ENCODE measurements at places on chromosomes 1 and 21.

- DNase-seq = no peak
These were observed 206.3 kb downstream of the HS2ST1 start for GRCh38 chr1:87120779-87121178.

DNA sequence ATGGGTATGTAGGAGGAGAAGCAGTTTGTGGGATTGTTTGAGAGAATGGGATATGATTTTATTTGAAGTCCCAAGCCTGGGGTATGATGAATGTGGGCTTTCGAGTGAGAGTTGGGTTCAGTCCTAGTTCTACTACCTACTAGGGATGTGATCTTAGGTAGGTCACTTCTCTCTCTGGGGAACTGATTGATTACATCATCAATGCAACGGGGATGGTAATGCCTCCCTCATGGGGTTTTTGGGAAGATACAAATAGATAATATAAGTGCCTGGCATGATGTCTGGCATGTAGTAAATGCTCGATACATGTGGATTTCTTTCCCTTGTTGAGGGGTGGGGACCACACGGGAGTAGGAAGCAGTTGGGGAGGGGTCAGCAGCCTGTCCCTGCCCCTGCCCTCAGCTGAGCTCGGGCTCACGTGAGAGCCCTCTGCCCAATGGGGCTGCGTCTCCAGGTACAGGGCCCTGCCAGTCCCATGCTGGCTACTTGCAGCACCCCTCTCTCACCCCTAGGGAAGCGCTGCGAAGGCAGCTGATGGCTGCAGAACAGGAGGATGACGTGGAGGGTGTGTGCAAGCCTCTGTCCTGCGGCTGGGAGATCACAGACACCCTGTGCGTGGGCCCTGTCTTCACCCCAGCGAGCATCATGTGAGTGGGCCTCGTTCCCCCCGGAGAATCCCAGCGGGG lies 38.7 kb downstream of the AZIN2 start:
- no peak for DNase-seq

- DNase-seq = no peak
These were observed 51.1 kb downstream of the SKI start for GRCh38 chr1:2279210-2279639.

DNA sequence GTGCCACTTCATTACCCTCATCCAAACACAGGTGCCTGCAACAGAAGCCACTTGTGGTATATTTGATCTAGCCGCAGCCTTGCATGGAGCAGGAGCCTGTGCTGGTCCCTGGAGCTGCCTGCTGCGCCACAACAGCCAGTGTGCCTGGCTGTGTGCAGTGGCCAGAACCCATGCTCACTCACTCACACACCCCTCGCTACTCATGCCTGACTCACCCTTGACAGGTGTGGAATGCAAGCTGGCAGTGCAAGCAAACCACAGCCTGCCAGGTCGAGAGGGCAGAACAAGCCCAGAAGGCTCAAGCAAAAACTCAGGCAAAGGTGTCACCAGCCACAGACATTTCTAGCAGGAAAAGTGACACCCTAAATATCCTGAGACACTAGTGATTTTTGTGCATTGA lies 1510.9 kb downstream of the KCNT2 start:
- DNase-seq = no peak

GRCh38 chr1:173554541-173555250 lies 48.2 kb downstream of the SLC9C2 start:
- no peak for DNase-seq

DNA sequence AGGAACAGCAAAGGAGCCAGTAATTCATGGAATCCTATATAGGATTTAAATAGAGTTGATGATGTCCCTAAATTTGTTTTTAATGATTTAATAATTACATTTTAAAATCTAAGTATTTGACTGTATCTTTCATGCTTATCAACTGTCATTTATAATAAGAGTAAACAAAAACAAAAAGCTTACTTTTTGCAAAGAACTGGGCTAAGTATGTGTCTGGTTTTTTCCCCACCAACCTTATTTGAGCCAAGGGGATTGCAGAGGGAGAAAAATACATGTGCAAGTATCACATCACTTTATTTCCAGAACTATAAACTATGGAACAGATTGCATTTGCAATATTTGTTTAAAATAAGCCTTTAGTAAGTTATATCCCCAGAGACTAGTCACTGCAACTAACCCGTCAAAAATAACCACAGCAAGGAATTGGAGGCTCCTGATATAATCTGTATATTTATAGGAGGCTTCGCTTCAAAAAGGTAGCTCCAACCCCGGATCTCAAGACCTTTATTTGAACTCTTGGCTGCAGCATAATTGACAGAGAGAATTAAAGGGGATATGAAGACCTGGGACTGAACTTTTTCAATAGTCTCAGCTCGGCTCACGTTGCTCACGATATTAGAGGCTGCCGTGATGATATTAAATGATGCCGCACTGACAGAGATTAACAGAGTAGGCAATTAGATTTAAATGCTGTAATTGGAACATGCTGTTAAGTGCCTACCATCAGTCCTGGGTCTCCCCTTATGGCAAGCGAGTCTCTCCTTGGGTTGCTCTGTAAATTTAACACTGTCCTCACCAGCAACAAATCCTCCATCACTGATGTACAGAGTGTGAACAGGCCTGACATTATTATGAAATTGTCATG lies 329.1 kb upstream of the NFIA start:
- DNase-seq = no peak

DNA sequence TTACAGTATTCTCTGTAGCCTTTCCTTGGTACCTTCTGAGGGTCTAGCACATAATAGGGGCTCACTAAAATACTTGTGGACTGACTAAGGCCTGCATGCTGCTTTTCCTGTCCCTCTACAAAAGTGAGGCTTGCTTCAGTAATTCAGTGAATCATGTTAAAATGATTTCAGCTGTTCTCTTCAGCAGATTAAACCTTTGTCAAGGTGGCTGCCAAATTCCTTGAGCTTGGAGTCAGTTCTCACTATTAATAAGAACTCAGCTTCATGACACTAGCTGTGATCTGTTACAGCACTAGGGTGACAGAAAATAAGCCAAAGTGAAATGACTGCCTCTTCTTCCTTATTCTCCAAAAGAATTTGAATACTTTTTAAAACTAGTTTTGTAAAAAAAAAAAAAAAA lies 128.8 kb downstream of the KCNN3 start:
- DNase-seq = no peak

- no peak for DNase-seq
These were observed 4.2 kb upstream of the COLGALT2 start for GRCh38 chr1:184041731-184042130.

- no peak for DNase-seq
These were observed 20.6 kb downstream of the PYHIN1 start for GRCh38 chr1:158951956-158952355.

DNA sequence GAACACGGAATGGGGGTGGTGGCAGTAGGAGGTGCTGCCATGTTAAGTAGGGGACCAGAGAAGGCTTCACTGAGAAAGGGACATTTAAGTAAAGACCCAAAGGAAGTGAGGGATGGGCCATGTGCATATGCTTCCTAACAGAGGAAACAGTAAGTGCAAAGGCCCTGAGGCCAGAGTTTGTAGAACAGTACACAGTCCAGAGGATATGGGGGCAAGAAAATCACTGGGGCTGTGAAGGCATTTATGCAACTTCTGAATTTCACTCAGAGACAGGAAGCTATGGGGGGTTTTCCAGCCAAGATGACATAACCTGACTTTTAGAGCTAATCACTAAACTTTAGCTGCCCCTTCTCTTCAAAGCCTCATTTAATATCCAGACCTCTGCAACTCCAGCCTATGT lies 202.5 kb upstream of the EDN2 start:
- no peak for DNase-seq

DNA sequence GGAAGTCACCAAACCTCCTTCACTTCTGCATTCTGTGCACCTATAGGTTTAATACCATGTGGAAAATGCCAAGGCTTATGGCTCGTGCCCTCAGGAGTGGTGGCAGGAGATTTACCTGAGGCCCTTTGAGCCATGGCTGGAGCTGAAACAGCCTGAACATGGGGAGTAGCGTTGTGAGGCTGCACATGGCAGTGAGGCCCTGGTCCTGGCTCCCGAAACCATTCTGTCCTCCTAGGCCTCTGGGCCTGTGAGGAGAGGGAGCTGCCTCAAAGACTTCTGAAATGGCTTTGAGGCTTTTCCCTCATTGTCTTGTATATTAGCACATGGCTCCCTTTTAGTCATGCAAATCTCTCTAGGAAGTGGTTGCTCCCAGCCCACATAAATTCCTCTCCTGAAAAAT lies 20.6 kb downstream of the PTGFR start:
- DNase-seq = no peak

DNA sequence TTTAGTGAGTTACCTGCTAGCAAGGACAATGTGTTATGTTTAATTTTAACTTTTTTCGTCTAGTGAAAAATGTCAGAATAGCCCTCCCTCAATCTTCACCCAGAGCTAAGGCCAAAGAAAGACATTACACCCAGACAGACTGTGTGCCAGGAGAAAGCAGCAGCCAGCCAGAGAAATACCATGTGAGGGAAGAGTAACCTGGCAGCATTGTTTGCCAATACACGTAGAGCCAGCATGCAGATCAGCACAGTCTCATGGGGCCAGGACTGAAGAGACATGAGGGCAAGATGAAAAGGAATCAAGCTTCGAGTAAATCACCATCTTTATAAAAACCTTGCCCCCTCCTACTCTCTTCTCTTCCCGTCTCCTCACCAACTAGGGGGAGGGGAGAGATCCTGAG lies 88.5 kb upstream of the ADAR start:
- DNase-seq = no peak

DNA sequence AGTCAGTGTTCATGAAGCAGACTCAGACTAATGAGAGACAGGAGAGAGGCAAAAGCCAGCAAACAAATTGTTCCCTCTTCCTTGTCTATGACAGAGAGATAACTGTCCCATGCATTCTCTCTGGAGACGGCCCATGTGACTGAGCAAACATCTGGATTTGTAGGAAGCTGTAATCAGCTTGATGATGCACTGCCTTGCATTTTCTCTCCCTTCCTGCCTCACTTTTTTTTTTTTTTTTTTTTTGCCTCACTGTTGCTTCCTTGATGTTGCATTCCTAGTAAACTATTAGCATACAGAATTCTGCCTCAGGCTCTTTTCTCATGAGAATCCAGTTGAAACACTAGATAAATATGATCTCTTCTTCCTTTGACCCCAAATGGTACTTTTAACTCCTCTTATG lies 134.5 kb downstream of the HHIPL2 start:
- no peak for DNase-seq

- no peak for DNase-seq
These were observed 31.2 kb downstream of the MTARC1 start for GRCh38 chr1:220817907-220818306.

GRCh38 chr1:169031566-169032224 lies 74.8 kb upstream of the ATP1B1 start:
- no peak for DNase-seq

- DNase-seq = no peak
These were observed 11.4 kb upstream of the RPTN start for GRCh38 chr1:152170287-152170905.

GRCh38 chr1:41608211-41608610 lies 123.7 kb upstream of the EDN2 start:
- DNase-seq = peak; percentile 6

- no peak for DNase-seq
These were observed 87.9 kb upstream of the LYST start for GRCh38 chr1:235954306-235955283.

DNA sequence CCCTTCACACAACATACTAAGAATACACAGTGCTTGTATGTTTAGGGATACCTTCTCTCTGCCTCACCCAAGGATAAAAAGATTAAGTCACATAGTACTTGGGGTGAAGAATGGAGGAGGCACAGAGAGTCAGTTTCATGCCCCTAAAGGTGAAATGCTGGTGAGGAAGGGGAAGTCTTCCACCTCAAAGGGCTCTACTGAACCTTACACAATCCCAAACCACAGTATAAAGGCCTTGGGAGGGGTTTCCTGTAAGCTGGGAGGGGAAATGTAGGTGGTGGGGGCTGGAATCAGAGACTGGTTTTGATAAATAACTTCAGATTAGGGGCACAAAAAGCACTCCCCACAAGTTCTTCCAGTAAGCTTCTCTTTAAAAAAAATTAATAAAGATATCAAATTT lies 3.5 kb downstream of the MINDY1 start:
- DNase-seq = no peak

DNA sequence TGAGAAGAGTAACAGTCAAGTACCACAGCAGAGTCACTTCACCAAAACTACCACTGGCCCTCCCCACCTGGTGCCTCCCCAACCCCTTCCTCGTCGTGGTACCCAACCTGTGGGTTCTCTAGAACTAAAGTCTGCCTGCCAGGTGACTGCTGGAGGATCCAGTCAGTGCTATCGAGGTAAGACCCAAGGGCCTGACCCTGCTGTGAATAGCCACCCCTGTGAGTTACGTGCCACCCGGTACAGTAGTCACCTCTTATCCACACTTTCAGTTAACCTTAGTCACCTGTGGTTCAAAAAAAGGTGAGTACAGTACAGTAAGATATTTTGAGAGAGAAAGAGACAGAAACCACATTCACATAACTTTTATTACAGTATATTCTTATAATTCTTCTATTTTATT lies 16.5 kb downstream of the TTF2 start:
- no peak for DNase-seq

DNA sequence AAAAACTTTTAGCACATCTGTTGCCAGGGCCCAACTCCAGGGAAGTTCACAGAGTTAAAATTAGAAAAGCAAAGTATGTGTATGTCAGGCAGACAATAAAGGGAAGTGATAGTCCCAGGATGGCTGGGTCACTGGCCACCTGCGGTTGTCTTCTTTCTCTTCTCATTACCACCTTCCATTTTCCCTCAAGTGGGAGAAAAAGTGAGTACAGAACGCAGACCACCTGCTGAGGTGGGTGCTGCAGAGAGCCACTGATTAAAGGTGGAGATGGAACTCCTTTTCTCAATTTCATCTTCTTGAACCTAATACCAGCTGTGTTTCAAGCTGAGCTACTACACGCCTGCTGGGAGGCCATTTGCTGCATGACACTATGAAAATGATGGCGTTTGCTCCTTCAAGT lies 88.8 kb upstream of the PDE4B start:
- no peak for DNase-seq

DNA sequence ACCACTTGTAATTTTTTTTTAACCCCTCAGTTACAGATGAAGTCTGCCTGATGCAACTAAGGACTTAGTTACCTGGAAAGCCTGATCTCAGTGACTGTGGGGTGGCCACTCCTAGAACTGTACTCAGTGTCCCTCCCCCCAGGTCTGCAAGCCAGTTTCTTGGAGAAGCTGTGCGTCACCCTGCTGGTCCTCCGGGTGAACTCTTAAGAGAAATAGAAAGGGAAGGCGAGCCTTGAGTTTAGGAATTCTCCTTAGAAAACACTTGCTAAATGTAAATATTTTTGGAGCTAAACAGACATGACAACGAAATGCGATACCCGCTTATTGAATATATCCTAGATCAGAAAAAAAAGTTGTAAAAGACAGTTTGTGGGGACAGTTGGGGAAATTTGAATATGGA lies 730 bp downstream of the SLC16A4 start:
- no peak for DNase-seq
